ENCODE measurements at places on chromosomes 13 and 19.

GRCh38 chr19:18261474-18261873 lies 12.8 kb downstream of the IQCN start:
- no peak for DNase-seq

- DNase-seq: no peak
Observed at GRCh38 chr19:16830679-16831078, 1.5 kb downstream of the SIN3B start.

DNA sequence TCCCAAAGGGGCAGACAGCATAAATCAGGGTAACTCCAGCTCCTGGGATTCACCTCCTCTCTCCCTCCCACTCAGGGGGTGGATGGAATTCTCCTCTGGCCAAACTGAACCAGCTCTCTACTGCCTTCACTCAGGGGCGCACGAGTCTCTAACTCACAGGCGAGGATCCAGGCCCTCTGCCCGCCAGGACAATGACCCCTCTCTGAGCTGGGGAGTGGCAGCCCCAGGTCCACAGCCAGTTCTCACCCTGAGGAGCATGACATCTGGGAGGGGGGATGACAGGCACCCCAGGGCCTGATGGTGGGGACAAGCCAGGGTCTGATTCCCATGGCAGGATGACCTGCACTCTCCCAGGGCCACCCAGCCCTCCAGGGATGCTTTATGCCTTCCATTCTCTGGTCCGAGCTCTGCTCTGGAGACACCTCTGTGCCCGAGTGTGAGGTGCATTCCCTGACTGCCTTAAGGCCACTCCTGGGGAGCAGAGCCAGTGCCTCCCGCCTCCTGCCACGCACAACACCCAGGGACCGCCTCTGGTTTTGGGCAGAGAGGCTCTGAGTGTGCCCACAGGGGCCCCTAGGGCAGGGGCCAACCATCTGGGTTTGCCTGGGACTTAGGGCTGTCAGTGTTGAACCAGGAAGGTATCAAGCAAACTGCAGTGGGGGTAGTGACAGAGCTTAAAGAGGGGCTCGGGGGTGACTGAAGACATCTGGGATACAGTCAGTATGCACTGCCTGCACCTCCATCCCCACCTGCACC lies 66.2 kb downstream of the GNG7 start:
- no peak for DNase-seq

DNA sequence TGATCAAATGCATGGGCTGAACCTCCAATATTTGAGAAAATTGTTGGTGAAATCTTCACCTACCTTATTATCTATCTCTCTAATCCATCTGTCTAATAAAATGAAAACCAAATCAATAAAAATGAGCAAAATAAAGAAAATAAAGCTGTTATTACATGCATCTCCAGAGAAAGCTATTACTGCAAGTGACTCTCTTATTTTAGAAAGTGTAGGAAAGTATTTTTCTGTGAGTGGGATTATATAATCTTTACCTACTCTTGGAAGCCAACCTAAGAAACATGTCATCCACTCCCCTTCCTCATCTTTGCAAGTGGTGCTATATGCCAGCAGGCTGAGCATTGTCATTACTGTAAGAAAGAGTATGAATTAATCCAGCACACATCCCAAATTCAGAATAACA lies 191.5 kb upstream of the RFC3 start:
- no peak for DNase-seq

- DNase-seq: no peak
Observed at GRCh38 chr19:13102416-13102665, 317 bp downstream of the LYL1 start.

- DNase-seq: no peak
Observed at GRCh38 chr19:22619932-22620331, 14.2 kb upstream of the ZNF492 start.

GRCh38 chr19:13974073-13974472 lies 21.8 kb downstream of the DCAF15 start:
- no peak for DNase-seq

DNA sequence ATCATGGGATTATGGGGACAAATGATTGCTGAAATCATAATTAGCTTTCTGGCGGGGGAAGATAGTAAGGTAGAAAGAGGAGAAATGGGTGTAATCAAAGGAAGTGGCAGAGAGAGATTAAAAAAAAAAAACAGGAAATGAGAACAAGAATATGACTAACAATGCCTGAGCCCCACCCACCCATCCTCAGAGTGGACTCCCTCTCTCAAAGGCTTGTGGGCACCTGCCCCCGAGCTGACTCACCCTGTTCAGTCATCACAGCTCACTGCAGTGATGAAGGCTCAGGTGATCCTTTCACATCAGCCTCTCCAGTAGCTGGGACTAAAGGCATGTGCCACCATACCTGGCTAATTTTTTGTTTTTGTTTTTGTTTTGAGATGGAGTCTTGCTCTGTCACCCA lies 26.4 kb upstream of the TPT1 start:
- DNase-seq: peak; percentile 52

GRCh38 chr19:14475251-14476073 lies at the start of gene PTGER1:
PTGER1 (minus strand) TSS chr19:14475354; CDS start chr19:14474320, 1,034 bp downstream.
- DNase-seq: no peak

DNA sequence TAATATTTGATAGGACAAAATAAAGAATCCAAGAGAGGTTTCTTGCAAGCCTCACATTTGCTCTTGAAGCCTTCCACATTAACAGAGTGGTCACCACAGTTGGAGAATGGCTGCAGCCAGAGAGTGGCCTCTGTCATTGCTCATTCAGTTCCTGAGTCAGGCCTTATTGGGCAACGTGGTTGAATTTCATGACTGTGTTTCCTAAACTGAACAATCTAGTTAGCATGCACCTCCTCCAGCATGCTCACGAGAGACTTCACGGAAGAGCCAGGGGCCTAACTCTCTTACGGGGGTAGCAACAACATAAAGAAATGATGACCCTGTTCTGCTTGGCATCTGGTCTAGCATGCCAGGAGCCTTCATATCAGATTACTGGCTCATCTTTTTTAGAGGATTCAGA lies 9.6 kb upstream of the UBL3 start:
- no peak for DNase-seq

Data from pulmonary artery endothelial cell (primary cell).